ENCODE measurements at places on chromosomes 16 and 17.

GRCh38 chr16:27290562-27290961 is 22.0 kb upstream of the NSMCE1 start:
- no peak for DNase-seq

DNA sequence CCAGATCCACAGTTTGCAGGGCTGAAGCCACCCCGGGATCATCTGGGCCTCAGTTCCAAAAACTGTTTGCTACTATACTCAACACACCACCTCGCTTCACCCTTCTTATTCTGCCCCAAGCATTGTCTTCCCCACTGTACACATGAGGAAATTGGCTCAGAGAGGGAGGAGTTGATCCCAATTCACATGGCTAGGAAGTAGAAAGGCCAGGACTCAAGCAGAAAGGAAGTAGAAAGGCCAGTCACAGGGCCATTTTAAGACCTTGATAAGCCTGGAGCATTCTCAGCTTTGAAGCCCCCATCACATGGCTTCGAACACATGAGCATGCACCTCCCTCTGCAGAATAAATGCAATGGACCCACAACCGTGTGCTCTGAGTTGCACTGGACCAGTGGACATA is 7.7 kb upstream of the PRSS22 start:
- no peak for DNase-seq

DNA sequence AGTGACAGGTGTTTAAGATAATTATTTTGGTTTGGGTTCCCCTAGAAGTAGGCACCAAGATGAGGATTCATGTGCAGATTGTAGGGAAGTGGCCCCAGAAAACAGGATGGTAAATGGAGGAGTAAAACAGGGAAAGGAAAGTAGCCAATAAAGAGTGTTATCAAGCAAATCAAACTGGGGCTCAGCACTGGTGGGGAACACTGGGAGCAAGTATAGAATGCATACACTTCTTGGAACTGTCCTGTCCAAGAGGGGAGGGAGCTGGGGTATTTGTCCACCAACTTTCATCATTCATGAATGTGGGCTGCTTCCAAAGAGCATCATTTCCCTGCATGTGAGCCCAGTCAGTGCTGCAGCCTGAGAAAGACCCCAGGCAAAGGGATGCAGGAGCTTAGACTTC is 215.7 kb upstream of the IRX5 start:
- DNase-seq: no peak

DNA sequence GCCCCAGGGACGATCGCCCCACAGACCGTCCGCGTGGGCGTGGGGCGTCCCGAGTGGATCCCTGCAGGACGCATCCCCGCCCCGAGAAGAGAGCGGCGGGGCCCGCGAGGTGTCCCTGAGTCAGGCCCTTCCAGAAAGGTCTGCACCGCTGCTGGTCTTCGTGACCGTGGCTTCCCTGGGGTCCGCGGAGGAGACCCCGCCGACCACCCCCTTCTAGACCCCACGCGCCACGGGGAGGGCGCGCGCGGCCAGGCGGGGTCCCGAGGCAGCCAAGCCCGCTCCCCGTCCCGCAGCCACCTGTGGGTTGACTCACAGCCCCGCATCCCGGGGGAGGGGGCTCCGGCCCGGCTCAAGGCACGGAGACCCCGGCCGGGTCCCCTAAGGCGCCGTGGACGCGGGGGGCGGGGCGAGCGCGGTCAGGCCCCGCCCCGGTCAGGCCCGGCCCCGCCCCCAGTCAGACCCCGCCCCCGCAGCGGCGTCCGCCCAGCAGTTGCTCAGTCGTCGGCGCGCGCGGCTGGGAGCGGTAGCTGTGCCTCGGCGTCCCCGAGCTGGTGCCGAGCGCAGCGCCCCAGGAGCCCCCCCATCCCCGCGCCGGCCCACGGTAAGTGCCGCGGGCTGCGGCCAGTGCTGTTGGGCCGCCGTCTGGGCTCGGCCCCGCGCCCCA is at the start of gene BAIAP3:
Gene BAIAP3 (plus strand): TSS at position 497 of the 664 bp plus-strand sequence. CDS start 4,905 bp downstream, outside the sequence.
- DNase-seq: peak; percentile 61

DNA sequence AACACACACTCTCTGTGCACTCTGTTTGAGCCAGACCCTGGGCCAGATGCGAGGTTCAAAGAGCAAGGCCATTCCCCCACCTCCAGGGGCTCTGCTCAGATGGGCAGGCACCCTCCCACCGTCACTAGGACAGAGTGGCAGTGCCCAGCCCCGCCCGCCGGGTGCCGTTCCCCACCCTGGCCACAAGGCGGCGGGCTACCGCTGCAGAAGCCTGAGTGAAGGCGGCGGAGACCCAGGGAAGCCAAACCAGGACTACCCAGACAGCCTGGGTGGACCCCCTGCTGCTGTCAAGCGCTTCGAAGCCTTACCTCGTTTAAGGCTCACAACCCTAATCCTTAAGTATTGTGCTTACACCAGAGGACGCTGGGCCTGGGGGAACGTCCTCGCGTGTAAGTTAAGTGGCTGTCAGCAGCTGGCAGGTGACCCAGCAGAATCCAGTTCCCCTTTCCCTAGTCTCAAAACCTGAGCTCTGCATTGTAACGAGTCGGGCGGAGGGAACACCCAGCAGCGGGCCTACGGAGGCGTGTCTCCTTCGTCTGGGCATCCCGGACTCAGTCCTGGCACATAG is 4.5 kb downstream of the ARHGAP27 start:
- DNase-seq: peak; percentile 89

DNA sequence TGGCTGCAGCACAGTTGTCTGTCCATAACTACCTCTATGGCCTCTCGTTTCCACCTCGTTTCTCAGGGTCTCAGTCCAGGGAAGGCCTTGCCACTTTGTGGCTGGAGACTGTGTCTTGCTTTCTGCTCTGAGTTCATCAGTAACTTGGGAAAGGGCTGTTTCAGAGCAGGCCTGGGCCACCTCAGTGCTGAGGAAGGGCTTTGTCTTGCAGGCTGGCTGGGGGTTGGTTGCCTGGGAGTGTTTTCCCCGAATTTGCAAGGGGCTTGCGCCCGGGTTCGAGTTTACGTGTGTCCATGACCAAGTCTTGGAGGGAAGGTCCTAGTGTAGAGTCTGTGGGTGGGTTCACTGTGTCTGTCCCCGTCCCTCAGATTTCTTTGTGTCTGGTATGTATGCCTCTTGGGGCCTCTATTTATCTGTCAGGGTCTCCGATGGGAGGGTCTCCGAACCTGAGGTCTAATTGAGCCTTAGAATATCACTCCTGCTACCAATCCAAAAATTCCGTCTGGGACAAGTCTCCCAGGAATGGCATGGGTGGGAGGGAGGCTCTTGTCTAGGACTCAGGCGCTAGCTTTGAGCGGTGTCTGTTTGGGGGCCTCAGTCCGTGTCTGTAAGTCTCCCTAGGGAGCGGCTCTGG is 594 bp upstream of the TGFB1I1 start:
- no peak for DNase-seq

Measured in activated T-cell treated with anti-CD3 and anti-CD28 coated beads, Interleukin-2, amount 50 U/mL, for 1 hour (primary cell).